Pulmonary artery endothelial cell (primary cell): ENCODE measurements at places on chromosomes 12 and 14. TPM values are rescaled to one million over a fixed set of nuclear protein-coding genes. Genes with fewer than 3 reads are reported as not detected.

Gene ABHD12B
- not detected in 2 replicates for total RNA-seq

Gene CLEC4A
- total RNA-seq, result 0.13 TPM in 1 of 2 replicates, not detected in the other

Gene PMCH
- 0.32 and 0.66 TPM in 2 replicates for total RNA-seq

Gene KRT2
- total RNA-seq, result not detected in 2 replicates

Gene NRL
- 0.33 and 0.56 TPM in 2 replicates for total RNA-seq

Gene TMEM132D
- total RNA-seq, result not detected in 2 replicates

Gene PRKD1
- total RNA-seq, result 6.5 and 8.9 TPM in 2 replicates

Gene LRP6
- 36.8 and 46.3 TPM in 2 replicates for total RNA-seq

Gene SERPINA12
- not detected in 2 replicates for total RNA-seq

Gene C1QL4
- total RNA-seq, result 0.04 and 0.13 TPM in 2 replicates

Gene BLTP3B
- total RNA-seq, result 17.4 and 22.5 TPM in 2 replicates

Gene CACNB3
- total RNA-seq, result 18.7 and 20.9 TPM in 2 replicates

Gene SDR9C7
- total RNA-seq, result not detected in 2 replicates

Gene ART4
- total RNA-seq, result 18.7 and 74.4 TPM in 2 replicates

Gene PLEKHG7
- total RNA-seq, result 0.07 TPM in 1 of 2 replicates, not detected in the other

Gene TMEM132C
- total RNA-seq, result 0.11 and 0.26 TPM in 2 replicates

Gene NEUROD4
- total RNA-seq, result not detected in 2 replicates

Gene RASSF9
- 0.67 and 0.92 TPM in 2 replicates for total RNA-seq

Gene ANKS1B
- 0.07 and 0.28 TPM in 2 replicates for total RNA-seq

Gene MYBPC1
- not detected in 2 replicates for total RNA-seq

Gene PTPRB
- total RNA-seq, result 98.7 and 173 TPM in 2 replicates

Gene GON7
- total RNA-seq, result 16.6 and 18.7 TPM in 2 replicates

Gene SLC7A8
- total RNA-seq, result 0.46 and 0.78 TPM in 2 replicates

Gene FOXA1
- total RNA-seq, result 0.07 TPM in 1 of 2 replicates, not detected in the other

Gene DAO
- total RNA-seq, result not detected in 2 replicates

Gene ADCY4
- total RNA-seq, result 36.3 and 41.8 TPM in 2 replicates

Gene C12orf43
- total RNA-seq, result 18.5 and 29.1 TPM in 2 replicates

Gene SLC17A8
- total RNA-seq, result not detected in 2 replicates

Gene SMCO3
- total RNA-seq, result 0.39 and 0.46 TPM in 2 replicates

Gene LALBA
- not detected in 2 replicates for total RNA-seq

Gene OTX2
- total RNA-seq, result not detected in 2 replicates

Gene KRT6C
- 0.07 TPM in 1 of 2 replicates, not detected in the other for total RNA-seq

Gene ANHX
- not detected in 2 replicates for total RNA-seq

Gene IRAK3
- total RNA-seq, result 9.4 and 15.5 TPM in 2 replicates

Gene EML1
- 68.2 and 71.6 TPM in 2 replicates for total RNA-seq

Gene FOXM1
- total RNA-seq, result 6.3 and 16.5 TPM in 2 replicates

Gene PIWIL1
- total RNA-seq, result not detected in 2 replicates

Gene KRT73
- total RNA-seq, result not detected in 2 replicates

Gene TMEM229B
- 0.07 TPM in 2 replicates for total RNA-seq

Gene AGAP2
- total RNA-seq, result 0.07 and 0.11 TPM in 2 replicates

Gene DPF3
- 7.6 and 13.4 TPM in 2 replicates for total RNA-seq

Gene TPH2
- 0.14 TPM in 1 of 2 replicates, not detected in the other for total RNA-seq

Gene SCFD1
- 63.8 and 66.4 TPM in 2 replicates for total RNA-seq

Gene KIF21A
- total RNA-seq, result 9.1 and 16.6 TPM in 2 replicates

Gene SERPINA6
- not detected in 2 replicates for total RNA-seq

Gene OR4Q2
- total RNA-seq, result not detected in 2 replicates

Gene SYCP3
- total RNA-seq, result under 0.01 and 0.18 TPM in 2 replicates

Gene E2F7
- total RNA-seq, result 10.2 and 12.7 TPM in 2 replicates

Gene GPR84
- not detected in 2 replicates for total RNA-seq

Gene SYT10
- not detected in 2 replicates for total RNA-seq
